ENCODE measurements at places on chromosomes 12 and 14.

GRCh38 chr12:6476489-6476888, 6.0 kb upstream of the VAMP1 start:
- DNase-seq = no peak

GRCh38 chr12:7899755-7900154, 27.0 kb upstream of the SLC2A14 start:
- DNase-seq = no peak

DNA sequence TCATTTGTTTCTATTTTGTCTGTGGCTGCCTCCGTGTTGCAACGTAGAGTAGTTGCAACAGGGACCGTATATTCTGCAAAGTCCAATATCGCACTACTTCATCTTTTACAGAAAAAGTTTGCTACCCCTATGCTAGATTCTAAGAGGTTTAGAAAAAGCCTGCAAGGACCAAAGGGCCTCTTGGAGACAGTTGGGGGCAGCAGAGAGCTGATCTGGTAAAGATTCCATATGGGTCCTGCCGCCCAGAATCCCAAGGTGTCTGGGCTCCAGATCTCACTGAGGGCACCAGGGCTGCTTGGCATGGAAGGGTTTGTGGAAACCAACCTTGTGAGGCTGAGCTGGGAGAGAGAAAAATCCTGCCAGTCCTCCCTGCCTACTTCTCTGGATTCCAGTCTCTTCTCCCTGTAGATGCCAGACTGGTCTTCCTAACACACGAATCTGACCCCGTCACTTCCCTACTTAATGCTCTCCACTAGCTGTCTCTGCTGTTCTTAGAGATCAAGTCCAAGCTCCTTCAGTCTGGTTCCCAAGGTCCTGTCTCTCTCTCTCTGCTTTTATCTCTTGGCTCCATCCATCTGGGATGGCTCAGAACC, 74.6 kb downstream of the GLRX5 start:
- no peak for DNase-seq

- no peak for DNase-seq
Observed at GRCh38 chr12:82870771-82871377, 184.2 kb downstream of the TMTC2 start.

DNA sequence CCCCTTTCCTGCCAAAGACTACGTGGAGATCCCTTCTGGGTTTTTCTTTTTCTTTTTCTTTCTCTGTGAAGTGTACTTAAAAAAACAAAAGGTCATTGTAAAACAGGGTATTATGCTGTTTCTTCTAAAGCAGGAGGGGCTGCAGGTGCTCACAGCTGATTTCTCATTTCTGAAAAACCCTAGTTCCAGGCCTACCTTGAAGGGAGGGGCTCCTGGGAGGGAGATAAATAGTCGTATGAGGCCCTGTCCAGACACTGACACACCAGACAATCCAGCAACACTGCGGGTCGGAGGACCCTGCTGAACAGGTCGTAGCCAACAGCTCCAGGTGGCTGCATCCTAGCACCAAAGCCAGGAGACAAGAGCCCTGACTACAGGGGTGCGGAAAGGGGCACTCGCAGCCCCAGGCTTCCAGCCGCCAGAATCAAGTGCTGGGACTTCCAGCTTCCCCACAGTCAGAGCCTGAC, 41.1 kb downstream of the PSMA6 start:
- DNase-seq = no peak

DNA sequence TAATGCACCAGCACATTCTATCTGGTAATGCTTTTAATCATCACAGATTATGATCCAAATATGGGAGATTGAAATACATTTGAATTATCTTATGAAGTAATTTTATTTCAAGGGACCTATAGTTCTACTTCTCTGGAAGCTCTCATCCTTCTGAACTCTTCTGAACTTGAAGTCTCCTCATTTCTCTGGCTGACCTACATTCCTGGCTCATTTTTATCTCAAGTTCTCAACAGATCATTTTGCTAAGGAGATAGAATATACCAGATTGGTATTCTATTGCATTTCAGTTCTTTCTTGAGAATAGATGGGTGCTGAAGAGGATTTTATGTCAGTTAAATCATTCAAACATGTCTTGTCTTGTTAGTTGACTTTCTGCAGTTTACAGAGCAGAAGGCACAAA, 7.9 kb downstream of the HMGA2 start:
- no peak for DNase-seq

- DNase-seq = no peak
Observed at GRCh38 chr12:132178316-132178715, 34.1 kb downstream of the NOC4L start.

DNA sequence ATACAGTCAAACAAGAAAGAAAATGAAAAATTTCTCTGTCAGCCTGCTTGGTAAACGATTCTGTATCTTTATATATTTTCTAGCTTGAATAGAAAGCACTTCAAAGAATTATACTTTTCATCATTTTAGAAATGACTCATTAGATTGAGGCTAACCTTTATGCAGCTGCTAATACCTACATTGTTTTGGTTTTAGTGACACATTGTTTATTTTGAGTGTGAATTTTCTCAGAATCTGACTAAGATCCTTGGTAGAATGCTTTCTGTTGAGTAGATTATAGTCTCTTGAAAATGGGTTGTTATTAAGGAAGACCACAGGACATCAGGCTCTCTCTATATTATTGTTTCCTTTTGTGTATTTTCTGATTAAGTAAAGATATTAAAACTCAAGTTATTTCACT, at the start of gene PMCH:
TSS of gene PMCH (minus strand) at position 45 of the 400 bp plus-strand sequence. CDS start 63 bp downstream, outside the sequence.
- no peak for DNase-seq

- no peak for DNase-seq
Observed at GRCh38 chr12:110004598-110004997, 5.4 kb downstream of the ANKRD13A start.

DNA sequence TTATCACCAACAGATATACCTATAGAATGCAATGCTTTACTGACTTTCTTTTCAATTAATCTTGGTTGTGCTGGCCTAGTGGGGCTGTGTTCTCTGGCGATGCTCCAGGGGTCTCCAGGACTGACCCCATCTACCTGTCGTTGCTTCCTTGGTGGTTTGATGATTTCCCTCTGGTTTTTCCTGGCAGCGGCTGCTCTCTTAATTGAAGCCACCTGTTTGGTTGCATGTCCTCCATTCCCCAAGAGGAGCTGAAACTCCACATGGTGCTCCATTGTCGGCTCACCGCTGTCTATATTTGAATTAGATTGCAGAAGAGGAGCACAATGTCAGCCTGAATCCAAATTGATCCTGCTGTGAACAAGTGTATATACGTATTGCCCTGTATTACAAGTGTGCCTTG, 7.1 kb upstream of the IFNG-AS1 start:
- no peak for DNase-seq

DNA sequence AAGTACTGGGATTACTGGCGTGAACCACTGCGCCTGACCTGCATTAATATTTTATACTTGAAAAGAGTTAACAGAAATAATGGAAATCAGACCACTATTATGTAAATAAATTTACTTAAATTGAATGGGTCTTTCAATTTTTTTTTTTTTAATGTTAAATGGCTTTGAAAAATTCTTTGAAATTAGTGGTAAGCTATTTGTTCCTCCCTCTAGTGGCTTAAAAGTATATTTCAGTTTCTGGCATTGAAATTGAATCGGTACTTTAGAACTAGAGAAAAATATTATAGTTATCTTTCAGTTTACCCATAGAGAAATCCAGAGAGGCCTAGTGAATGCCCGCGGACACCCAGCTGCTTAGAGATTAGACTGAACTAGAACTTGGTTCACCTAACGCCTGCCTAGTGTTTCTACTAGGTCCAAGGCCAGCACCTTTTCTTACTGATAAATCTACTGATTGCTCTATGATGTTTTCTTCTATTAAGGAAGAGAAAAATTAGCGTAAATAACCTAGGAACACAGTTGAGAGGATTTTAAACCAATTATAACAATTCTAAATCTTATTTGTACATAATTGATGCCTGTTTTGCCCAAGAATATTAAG, 106.5 kb downstream of the EML1 start:
- DNase-seq = no peak

- no peak for DNase-seq
Observed at GRCh38 chr12:124477107-124477915, 90.1 kb downstream of the NCOR2 start.

- DNase-seq = no peak
Observed at GRCh38 chr12:23368590-23368989, 580.9 kb downstream of the SOX5 start.

DNA sequence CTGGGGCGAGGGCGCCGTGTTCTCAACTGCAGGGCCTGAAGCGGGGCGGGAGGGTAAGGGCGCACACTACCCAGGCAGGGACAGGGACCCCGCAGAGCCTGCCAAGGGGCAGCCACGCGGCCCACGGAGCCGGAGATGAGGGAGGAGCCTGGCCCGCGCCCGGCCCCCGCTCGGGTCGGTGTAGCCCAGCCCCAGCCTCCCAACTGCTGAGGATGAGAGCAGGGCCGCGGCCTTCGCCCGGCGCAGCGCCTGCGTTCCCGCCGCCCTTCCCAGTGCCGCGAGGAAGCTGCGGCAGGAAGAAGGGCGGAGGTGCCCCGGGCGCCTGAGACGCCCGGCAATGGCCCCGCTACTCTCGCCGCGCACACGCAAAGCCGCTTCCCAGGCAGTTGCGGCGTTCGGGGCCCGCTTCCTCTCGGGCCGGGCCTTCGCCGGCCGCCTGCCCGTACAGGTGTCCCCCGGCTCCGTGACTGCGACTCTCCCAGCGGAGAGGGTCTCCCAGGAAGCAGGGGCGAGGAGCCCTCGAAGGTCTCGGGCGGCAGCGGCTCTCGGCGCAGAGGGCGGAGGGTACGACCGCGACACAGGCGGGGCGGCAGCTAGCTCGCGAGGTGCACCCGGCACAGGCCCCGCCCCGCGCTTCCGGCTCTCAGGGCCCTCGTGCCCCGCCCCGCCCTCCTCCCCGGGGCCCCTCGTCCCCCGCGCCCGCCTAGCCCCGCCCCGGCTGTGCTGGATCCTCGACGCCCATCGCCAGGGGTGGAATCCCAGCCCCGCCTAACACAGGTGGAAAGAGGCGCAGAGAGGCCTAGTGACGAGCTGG, 24.8 kb upstream of the YY1 start:
- DNase-seq = peak; percentile 77

DNA sequence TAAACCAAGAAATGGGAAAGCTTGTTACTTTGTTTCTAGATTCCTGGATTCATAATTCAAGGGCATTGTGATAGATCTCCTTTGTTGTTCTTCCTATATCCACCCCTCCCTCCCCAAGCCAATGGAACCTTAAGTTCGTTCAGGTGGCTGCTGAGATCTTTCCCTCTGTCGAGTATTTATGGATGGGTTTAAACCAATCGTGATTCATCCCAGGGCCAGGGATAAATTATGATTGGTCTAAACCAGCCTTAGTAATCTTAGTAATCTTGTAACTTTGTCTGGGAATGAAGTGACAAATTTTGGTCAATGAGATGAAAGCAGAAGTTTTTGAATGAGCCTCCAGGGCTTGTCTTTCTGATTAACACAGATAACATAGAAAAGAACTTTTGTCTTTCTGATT, 56.1 kb upstream of the PCED1B start:
- no peak for DNase-seq

- DNase-seq = no peak
Observed at GRCh38 chr12:26157001-26157400, 32.2 kb upstream of the BHLHE41 start.

DNA sequence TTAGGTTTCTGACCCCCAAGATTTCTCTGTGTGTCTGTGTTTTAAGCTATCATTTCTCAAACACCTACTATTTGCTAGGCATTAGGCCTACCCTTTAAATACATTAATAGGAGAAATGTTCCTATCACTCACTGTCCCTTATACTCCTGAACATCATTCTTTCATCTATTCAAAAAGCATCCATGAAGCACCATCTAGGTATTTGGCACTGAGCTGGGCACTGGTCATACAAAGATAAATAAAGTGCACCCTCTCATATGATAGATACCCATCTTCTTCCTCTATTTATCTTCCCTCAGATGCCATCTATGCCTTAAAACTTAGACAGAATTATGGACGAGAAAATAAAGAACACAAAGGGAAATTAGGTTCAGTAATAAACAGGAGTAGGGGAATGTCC, 20.4 kb downstream of the SIX1 start:
- DNase-seq = no peak

- no peak for DNase-seq
Observed at GRCh38 chr14:92731622-92732115, 16.8 kb downstream of the LGMN start.

DNA sequence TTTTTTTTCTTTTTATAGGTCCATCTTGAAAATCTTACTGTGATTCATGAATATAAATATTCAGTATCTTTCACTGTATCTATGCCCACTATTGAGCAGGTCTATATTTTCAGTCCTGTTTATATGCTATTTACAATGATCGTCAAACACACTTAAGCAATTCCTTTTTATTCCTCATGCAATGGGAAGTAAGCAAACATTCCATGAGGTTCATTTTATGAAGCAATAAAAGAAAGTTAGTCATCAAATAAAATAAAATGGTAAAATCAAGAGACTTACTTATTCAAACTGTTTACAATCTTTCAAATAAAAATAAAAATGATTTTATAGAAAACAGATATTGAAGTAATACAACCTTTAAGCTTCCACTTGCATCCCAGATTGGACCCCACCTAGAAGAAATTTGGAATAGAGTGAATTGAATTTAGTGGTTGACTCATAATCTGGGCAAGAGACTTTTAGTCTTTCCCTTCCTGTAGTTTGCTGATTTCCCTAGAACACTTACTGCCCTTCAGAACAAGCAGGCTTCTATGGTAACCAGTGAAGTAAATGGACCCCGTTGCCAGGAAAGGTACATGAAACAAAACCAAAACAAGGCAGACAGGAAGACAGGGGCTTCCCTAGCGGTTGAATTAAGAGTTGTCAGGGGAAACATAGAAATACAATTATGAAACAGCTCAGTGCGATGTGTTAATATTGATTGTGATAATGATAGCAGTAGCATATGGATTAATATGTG, 241.0 kb upstream of the ATP2B1 start:
- peak; percentile 10 for DNase-seq

DNA sequence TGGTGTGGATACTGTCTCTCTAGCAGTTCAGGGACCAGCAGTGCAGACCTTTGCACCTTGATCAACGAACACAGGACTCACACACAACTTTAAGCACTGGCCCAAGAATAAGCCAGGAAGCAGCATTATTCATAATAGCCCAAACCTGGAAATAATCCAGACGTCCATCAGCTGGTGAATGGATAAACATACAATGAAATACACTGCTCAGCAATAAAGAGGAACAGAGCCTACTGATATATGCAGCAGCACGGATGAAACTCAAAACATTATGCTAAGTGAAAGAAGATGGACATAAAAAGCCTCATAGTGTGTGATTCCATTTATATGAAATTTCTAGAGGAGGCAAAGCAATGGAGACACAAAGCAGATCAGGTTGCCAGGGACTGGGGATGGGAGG, 303.9 kb upstream of the FKBP4 start:
- no peak for DNase-seq

- peak; percentile 24 for DNase-seq
Observed at GRCh38 chr12:122356192-122356635, 66.3 kb downstream of the CLIP1 start.

All from stimulated activated CD8-positive, alpha-beta memory T cell treated with anti-CD3 and anti-CD28 coated beads, Interleukin-7, amount 100 ng/mL, for 1 hour (primary cell).